Cardiac septum (tissue), 1 donor: ENCODE measurements at places on chromosomes 2 and 18. TPM values are rescaled to one million over a fixed set of nuclear protein-coding genes. Genes with fewer than 3 reads are reported as not detected.

DNA sequence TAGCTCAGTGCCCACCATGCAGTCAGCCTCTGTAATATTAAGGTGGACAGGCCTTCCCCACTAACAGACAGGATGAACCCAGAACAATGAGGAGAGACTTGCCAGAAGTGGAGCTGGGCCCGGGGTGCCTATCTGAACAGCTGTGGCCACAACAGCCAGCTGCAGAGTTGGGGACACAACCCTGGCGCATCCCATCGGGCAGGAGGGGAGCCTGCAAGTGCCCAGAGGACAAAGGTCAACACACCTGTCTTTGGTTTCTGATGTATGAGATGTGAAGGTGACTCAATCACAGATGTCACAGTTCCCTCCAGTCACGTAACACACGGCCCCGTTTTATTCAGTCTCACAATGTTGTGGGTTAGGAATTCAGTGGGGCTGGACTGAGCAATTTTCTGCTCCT, 48.2 kb upstream of the TAF1B start:
- DNase-seq, result no peak

DNA sequence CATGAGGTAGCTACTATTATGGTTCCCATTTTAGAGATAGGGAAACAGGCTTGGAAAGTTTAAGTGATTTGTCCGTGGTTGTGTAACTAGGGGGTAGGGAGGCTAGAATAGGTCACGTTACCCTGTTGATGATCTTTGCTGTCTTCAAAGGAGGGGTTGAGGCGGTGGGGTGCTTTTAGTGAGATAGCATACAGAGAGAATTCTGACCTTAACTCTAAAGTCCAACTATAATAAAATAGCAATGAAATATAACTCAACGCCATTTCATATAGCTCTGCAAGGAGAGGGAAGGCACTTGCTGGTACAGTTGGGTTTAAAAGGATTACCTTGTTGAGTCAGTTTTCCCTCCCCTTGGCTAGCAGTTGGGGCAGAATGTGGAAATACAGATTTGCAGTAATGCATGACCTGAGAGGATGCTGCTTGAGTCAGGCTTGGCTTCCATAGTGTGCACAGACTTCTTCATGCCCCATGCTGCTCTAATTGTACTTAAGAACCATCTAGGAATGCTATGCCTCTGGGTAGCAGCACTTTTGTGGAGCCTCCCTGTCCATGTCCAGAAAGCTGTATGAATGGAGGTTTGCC, 143.9 kb downstream of the LTBP1 start:
- no peak for DNase-seq

DNA sequence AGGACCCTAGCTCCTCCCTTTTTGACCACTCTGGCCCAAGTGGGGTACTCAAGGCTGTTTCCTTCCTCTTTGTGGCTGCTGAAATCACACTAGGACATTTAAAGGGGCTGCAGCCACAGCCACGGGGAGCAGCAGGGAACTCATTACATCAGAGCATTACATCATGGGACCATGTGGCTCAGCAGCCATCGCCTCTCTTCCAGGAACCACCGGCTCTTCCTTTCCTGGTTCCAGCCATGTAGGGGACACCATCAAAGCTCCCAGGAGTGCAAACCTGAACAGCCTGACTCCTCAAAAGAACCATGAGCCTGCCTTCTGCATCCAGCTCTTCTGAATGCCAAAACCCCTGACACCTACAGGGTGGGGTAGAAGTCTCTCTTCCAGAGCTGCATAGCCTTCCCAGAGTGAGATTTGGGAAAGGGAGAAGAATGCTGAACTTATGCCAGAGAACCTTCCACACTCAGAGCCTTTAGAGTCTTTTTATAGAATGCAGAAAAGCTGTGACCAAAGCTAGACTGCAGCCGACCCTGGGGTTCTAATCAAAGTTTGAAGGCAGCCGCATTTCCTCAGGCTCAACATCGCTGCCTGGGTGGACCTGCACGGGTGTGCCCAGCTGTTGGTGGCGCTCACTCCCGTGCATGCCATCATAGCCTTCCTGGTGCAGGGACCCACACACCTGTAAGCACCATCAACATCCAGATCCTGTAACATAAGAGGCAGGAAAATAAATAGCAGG, 121.7 kb downstream of the KLHL29 start:
- DNase-seq, result no peak

RIT2 gene
- not detected for total RNA-seq

MBD5 gene
- 32.4 TPM for total RNA-seq
